ENCODE measurements at places on chromosomes 12 and 14. TPM values are rescaled to one million over a fixed set of nuclear protein-coding genes. Genes with fewer than 3 reads are reported as not detected.
A peak's percentile ranks its signal among the peaks of the same experiment; 100 is the strongest.

DNA sequence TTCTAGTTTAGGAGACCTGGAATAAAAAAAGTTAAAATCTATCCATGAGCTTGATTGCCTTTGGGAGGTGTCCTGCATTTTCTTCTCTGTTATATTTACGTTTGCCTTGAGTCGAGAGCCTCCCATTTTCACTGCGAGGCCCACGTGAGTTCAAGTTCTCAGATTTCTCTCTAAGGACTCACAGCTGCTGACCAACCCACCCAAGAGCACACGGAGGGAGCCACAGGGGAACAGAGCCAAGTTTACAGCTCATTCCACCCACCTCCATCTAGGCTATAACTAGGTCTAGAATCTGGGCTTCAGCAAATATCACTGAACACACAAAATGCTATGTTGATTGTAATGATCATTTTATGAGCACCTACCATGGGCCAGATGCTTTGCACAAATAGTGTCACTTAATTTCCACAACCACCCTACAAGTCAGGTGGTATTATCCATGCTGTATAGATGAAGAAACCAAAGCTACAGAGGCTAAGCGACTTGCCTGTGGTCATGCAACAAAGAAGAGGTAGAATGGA, 16.7 kb downstream of the ALDH1L2 start:
- no peaks in the 10 kb centered on the region for H3K27me3 ChIP-seq
- no peaks in the 10 kb centered on the region for H3K36me3 ChIP-seq
- H3K27ac ChIP-seq, result no peak overlapping the region
- H3K4me3 ChIP-seq, result no peak overlapping the region

DNA sequence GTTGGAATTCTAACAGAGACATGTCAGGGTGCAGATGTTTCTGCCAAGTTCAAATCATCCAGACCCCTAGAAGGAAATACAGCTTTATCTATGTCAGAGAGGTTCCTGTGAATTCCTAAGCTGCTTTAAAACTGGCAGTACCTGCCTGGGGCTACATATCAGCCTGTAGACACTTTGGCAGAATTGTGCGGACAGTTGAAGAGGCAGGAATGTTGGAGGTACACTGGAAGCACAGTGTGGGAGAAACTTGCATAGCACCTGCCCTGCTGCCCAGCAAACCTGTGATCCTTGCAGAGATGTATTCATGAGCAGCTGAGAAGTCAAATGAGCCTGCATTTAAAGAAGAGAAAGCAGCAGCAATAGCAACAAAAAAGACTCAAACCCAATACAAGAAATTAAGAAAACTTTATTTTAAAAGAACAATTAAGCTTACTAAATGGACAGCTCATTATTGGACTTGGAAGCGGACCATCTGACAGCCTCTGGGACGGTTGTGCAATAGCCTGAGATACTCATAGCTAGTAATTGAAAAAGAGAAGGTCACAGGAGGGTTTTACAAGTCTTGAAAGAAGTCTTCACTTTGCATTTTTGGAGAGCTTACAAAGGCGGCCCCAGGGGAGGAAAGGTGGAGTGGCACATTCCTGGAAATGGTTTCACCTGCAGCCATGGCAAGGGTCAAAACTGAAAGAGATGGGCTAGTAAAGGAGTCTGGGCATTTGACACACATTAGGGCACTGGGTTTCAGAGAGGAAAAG, 280.9 kb upstream of the FLRT2 start:
- no peak overlapping the region for H3K4me3 ChIP-seq
- no peak overlapping the region for H3K27ac ChIP-seq

The TMEM19 gene
- 44.8 TPM for total RNA-seq

The TBX5 gene
- not detected for total RNA-seq

DNA sequence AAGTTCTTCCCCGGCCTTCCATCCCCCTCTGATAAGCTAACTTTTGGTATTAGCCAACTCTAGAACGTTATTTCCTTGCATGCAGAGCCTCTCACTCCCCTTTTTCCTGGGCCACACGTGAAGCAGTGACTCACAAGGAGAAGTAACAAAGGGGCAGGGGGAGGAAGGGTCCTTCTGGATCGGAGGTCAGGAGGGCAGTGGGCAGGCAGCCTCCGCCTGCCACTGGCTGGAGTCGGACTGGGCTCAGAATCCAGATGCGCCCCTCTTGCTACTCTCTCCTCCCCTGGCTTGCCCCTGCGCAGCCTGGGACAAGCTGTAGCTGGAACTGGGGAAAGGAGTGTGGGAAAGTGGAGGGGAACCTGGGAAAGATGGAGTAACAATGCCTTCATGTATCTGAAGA, 55.0 kb downstream of the TPCN1 start:
- peaks cover 16% of the 10 kb centered on the region for H3K36me3 ChIP-seq
- peaks cover 3% of the 10 kb centered on the region for H3K4me1 ChIP-seq
- DNase-seq, result no peak
- H3K4me3 ChIP-seq, result no peak overlapping the region
- H3K27me3 ChIP-seq, result no peaks in the 10 kb centered on the region
- H3K27ac ChIP-seq, result no peak overlapping the region

DNA sequence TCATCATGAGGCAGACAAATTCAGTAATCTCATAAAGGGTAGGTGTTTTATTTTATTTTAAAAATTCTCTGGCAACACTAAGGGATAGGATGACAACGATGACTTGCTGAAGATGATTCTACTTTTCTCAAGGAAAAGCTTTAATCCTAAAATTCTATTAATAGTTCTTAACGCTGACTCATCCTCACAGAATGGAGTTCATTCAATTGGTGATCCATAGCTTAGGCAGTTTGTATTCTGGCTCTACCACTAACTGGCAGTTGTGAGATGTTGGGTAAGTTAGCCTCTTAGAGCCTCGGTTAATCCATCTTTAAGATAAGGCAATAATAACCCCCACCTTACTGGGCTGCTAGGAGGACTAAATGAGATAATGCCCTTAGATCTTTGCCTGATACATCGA, 116.3 kb downstream of the RTN1 start:
- no peak for DNase-seq
- no peaks in the 10 kb centered on the region for H3K4me1 ChIP-seq
- no peak overlapping the region for H3K27ac ChIP-seq
- H3K36me3 ChIP-seq, result no peaks in the 10 kb centered on the region
- no peaks in the 10 kb centered on the region for H3K27me3 ChIP-seq
- no peak overlapping the region for H3K4me3 ChIP-seq

The EMP1 gene
- 0.90 TPM for total RNA-seq

- H3K27ac ChIP-seq, result no peak overlapping the region
- H3K4me1 ChIP-seq, result no peaks in the 10 kb centered on the region
- no peak for DNase-seq
- H3K4me3 ChIP-seq, result no peak overlapping the region
- H3K36me3 ChIP-seq, result no peaks in the 10 kb centered on the region
Measured at GRCh38 chr12:84480803-84481202, 431.8 kb downstream of the SLC6A15 start.

DNA sequence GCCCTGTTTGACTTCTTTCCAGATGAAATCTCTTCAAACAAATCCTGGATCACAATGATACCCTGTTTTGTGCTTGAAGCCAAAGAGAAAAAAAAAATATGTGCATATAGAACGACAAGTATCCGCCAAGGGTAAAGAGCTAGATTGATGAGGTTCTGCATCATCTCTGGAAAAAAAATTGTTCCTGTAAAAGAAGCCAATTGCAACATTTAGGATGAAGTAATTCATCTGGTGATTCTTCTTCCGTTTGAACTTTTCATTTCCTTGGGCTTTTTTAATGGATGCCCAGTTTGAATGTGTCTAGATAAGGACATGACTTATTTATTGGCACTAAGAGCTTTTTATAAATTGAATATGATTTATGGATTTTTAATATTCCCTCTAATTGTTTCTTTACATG, 38.1 kb upstream of the NPAS3 start:
- no peaks in the 10 kb centered on the region for H3K36me3 ChIP-seq
- no peak overlapping the region for H3K27ac ChIP-seq
- H3K27me3 ChIP-seq, result no peaks in the 10 kb centered on the region
- H3K4me1 ChIP-seq, result no peaks in the 10 kb centered on the region

The TCL1B gene
- not detected for total RNA-seq

The DCN gene
- total RNA-seq, result 1.5 TPM

DNA sequence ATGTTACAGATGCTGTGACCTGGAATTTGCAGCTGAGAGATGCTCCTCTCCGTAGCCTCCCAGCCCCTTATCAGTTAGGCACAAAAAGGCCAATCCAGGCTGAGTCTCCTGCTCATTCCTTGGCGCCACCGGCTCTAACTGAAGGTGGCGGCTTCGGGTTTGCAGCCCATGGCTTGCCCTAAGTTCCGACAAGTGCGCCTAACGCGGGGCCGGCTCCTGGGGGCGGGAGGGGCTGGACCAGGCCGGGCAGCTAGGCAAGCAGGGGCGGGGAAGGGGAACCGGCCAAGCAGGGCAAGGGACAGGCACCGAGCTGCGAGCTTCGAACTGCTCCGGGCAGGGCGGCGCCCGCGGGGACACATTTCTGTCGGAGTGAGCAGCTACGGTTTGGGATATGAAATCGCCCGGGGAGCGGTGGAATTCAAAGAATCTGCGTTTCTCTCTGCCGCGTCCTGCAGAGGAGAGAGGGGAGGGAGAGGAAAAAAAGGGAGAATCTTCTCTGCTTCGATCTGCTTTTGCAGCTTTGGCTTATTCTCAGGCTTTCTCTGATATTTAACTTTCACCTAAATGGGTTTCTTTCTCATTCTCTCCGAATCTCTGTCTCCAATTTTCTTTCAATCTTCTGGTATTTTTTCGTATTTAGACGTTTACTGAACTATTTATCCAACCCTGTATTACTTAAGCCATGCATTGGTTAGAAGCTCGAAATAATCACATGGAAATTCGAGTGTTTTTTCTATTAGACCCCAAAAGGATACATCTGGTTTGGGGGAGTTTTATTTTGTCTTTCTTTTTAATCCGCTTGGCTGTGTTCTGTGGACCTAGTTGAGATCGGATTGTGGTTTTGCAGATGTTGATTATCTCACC, 1.6 kb upstream of the HOXC12 start:
- H3K27ac ChIP-seq, result no peak overlapping the region
- peaks cover 41% of the 10 kb centered on the region for H3K27me3 ChIP-seq
- H3K36me3 ChIP-seq, result no peaks in the 10 kb centered on the region
- DNase-seq, result no peak
- no peak overlapping the region for H3K4me3 ChIP-seq

DNA sequence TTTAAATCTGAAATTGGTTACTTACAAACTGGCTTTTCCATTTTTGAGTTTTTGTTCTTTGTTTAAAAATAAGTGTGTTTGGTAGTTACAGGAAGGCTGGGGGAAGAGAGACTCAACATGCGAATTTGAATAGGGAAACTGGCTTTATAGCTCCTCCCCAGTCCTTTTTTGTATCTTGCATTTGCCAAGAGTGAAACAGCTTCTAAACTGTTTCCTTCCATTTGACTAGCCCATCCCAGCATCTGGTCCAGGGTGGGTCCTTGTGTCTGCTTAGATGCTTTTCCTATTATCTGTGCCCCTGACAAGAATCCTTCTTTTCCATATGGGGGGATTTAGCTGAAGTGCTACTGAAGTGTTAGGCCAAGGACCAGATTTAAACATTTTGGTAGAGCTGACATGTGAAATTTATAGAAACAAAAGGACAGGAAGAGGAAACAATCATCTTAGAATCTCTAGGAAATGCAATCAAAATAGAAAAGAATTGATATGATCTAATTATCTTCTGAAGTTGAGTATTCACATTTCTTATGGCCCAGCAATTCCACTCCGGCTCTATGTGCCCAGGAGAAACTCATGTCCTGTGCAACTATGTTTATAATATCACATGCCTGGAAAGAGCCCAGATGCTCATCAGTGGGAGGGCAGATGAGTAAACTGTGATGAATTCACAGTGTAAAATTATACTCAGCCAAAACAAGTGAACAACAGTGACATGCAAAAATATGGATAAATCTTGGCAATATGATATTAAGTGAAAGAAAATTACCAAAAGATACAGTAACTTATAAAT, 7.4 kb downstream of the SMOC1 start:
- H3K36me3 ChIP-seq, result no peaks in the 10 kb centered on the region
- DNase-seq, result no peak
- no peak overlapping the region for H3K27ac ChIP-seq
- H3K4me1 ChIP-seq, result no peaks in the 10 kb centered on the region

GRCh38 chr14:30620178-30620577, 1.9 kb upstream of the SCFD1 start:
- H3K36me3 ChIP-seq, result no peaks in the 10 kb centered on the region
- peak; percentile 43 for DNase-seq
- H3K27me3 ChIP-seq, result no peaks in the 10 kb centered on the region
- H3K4me1 ChIP-seq, result peaks cover 26% of the 10 kb centered on the region
- no peak overlapping the region for H3K4me3 ChIP-seq

- H3K36me3 ChIP-seq, result no peaks in the 10 kb centered on the region
- no peaks in the 10 kb centered on the region for H3K27me3 ChIP-seq
- H3K4me1 ChIP-seq, result no peaks in the 10 kb centered on the region
- H3K4me3 ChIP-seq, result no peak overlapping the region
- no peak overlapping the region for H3K27ac ChIP-seq
- no peak for DNase-seq
Measured at GRCh38 chr12:103748002-103748401, 93.0 kb downstream of the NT5DC3 start.

The SPX gene
- not detected for total RNA-seq

GRCh38 chr12:132560614-132561426, 49.6 kb downstream of the LRCOL1 start:
- H3K36me3 ChIP-seq, result no peaks in the 10 kb centered on the region
- H3K4me1 ChIP-seq, result peaks cover 6% of the 10 kb centered on the region
- peak; percentile 12 for DNase-seq
- H3K4me3 ChIP-seq, result peak overlapping the region; percentile 67
- no peaks in the 10 kb centered on the region for H3K27me3 ChIP-seq

- no peaks in the 10 kb centered on the region for H3K36me3 ChIP-seq
- H3K4me3 ChIP-seq, result no peak overlapping the region
- H3K27me3 ChIP-seq, result peaks cover 5% of the 10 kb centered on the region
- H3K4me1 ChIP-seq, result peaks cover 9% of the 10 kb centered on the region
Measured at GRCh38 chr12:57129889-57130288, 1.6 kb downstream of the LRP1 start.

The PRB4 gene
- not detected for total RNA-seq

DNA sequence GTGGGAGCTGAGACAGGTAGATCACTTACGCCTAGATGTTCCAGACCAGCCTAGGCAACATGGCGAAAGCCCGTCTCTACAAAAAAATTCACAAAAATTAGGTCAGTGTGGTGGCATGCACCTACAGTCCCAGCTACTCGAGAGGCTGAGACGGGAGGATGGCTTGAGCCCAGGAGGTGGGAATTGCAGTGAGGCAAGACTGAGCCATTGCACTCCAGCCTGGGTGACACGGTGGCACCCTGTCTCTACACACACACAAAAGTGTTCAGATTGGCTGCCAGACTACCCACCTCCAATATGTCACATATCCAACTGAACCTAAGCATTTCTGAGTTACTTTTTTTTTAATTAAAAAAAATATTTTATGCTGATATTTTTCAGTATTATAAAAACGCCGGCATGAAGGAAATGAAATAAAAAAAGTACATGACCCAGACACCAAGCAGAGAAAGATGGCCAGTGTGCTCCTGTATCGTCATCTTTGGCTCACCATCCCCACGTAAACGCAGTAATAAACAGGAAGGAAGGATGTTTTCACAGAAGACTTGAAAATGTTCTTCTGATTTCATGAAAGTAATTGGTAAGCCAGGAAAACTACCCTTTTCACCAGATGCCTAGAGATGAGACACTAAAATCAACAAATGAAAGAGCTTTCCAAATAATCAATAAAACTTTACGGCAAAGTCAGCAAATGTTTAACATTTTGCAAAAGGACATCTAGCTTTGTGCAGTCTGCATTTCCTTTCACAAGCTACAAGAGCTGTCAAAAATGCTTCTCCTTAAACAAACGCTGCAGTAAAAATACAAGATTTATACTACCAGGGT, 26.4 kb downstream of the CDC42BPB start:
- no peak for DNase-seq
- no peaks in the 10 kb centered on the region for H3K36me3 ChIP-seq
- H3K4me1 ChIP-seq, result peaks cover 6% of the 10 kb centered on the region
- H3K27ac ChIP-seq, result no peak overlapping the region
- H3K4me3 ChIP-seq, result no peak overlapping the region

GRCh38 chr12:75814851-75815754, 216.5 kb downstream of the PHLDA1 start:
- H3K4me1 ChIP-seq, result peaks cover 4% of the 10 kb centered on the region
- H3K36me3 ChIP-seq, result no peaks in the 10 kb centered on the region
- H3K27ac ChIP-seq, result no peak overlapping the region

The ADAM20 gene
- total RNA-seq, result 0.10 TPM

Measured in GM12878 (cell line).